ENCODE measurements at places on chromosomes 4 and X.

- no peak for DNase-seq
Observed at GRCh38 chrX:11406109-11406765, 113.0 kb downstream of the AMELX start.

DNA sequence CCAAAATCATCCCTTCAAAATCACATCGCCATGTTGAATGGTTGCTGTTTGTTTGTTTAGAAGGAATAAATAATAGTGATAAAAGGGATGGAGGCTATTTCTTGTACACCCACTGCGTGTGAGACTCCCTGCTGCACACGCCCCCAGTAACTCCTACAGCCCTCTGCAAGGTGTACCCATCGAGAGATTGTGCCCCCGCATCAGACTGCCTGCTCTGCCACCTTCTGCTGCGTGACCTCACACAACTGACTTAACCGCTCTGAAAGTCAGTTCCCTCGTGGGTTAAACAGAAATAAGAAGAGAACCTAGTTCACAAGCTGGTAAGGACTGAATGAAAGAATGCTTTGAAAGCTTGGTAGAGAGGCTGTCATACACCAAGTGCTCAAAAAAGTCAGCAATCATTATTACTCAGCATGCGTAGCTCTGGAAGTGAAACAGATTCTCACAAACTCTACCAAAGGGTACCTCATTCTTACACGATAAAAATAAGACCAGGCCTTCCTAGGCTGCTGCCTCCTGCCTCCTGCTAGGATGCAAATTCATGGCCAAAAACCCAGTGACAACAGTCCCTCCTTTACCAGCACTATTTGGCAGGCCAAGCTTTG, 147.1 kb downstream of the CPEB2 start:
- DNase-seq, result no peak

- no peak for DNase-seq
Observed at GRCh38 chr4:165101641-165102040, 11.0 kb downstream of the TMEM192 start.

GRCh38 chr4:70630162-70630561, 1.6 kb downstream of the ENAM start:
- DNase-seq, result no peak

DNA sequence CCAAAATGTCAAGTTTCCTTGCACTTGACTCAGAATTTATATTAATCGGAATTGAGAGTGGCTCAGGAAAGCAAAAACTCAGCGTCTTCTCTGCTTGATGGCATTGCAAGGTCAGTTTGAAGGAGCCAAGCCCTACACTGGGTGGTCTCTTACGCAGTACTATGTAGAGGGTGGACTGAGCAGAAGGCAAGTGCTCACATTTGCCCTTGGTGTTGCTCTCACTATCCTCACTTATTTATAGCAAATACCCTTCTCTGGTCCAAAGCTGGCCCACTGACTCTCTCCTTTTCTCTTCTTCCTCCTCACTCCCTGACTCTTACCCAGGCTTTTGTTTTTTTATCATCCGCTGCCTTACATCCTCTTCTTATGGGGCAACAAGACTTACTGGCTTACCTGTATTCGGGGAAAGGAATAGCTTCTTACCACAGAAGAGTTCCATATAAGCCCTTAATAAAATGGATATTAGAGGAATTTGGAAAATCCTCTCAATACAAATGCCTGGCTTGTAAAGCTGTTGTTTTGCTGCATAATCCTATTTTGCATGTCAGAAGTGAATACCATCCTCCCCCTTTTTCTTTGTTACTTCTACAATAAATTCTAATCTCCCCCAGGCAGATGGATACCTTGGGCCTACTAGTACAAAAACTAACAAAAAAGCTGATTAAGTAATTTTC, 24.8 kb upstream of the GATB start:
- DNase-seq, result no peak

GRCh38 chr4:142846108-142846728, at the start of gene INPP4B:
Gene INPP4B (minus strand): TSS chr4:142846301.
- DNase-seq, result no peak

DNA sequence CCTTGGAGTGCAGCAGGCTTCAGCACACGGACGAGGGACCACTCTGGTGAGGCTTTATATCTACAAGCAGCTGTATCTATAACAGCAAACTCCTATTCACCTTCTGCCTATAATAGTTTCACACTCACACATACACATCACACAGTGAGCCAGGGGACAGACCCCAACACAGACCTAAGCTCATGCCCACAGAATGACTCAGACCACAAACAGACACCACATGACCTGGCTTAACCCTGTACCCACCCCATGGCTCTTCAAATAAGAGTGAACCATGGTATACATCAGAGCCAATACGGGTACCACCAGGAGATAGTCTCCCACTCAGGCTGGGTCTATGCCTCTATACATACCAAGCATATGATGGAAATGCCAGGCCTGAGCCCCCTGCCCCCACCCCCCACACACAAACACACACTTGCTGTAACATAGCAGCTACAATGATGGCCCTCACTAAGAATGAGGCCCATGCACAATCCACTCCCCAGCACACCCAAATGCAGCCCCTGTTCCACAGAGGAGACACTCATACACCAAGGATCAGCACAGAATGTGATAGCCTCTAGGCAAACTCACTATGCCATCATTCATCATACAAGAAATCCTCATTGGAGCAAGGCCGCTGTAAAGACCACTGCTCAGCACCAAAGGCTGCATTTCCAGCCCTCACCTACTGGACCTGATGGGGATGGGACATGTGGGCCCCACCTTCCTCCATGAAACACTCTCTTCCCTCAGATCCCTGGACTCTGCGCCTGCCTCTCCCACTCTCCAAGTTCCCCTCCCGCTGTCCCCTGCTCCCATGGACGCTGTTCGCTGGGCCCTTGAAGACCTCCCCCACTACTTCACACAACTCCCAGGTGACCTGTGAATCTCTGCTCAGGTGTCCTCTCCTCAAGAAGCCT, 62.1 kb upstream of the XIAP start:
- DNase-seq, result no peak

DNA sequence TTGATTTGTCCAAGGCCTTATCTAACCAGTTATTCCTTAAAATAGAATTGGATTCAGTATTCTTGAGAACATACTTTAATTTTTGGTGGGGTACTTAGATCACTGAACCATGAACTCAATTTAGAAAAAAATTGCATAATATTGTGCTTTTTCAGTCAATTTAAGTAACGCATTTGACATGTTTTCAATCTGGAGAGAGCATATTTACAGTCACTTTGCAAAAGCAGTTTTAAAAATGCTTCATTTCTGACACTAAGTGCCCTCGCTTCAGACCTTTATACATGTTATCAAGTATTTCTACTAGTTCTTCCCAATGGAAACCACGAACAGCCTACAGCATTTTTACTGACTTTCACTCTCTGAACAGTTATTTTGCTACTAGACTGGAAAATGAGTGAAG, 257.1 kb upstream of the NDST4 start:
- no peak for DNase-seq

DNA sequence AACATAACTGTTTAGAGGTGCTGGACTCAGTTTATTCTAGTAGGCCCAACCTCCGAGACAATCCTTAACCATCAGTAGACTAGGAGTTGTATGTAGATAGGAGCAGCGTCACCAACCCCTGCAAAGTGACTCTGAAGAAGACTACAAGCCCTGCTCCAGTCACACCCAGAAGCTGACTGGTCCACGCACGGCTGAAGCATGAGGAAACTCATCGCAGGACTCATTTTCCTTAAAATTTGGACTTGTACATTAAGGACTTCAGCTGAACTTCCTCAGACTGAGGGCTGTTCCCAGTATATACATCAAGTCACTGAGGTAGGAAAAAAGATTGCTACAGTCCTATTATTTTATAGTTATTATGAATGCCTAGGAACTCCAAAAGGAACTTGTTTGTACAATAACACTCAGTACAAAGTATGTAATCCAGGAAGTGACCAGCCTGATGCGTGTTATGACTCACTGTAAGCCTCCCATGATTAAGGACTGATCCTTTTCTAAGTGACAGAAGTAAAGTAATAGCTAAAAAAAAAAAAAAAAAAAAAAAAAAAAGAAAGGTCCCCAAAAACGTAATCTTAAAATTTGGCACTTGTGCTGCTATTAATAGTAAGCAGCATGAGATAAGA, 41.6 kb upstream of the UGT2B7 start:
- no peak for DNase-seq

DNA sequence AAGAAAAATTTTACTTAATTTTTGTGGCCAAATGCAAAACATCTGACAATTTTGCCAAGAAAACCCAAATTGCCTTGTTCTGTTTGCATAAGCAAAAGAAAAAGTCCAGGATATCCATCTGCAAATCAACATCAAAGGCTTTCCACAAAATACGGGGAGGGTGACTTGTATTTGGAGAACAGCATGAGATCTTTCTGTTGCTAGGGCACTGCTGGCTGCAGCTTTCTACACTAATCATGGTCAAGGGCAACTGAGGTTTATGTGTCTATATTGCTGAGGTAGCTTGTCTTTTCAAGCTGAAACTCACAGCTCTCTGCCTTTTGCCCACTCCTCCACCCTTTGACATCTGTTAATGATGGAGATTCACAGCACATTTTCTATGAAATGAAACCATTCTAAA, 389.1 kb downstream of the NKX6-1 start:
- no peak for DNase-seq

DNA sequence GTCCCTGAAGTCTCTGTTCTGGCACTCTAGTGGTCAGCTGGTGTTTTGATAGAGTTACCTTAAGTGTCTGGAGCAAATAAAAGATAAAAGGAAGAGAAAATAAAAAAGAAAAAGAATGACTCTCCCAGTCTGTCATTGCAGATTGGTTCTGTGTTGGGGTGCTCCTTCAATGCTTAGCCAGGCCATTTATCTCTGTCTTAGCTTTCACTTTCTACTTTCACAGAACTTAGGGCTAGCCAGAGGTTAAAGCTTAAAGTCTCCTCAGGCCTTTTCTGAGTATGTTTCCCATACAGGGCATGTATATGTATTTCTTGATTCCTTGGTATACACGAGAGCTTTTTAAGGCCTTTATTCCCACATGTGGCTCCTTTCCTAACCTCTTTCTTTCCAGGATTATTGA, 83.1 kb upstream of the TEX13D start:
- no peak for DNase-seq

- no peak for DNase-seq
Observed at GRCh38 chr4:66475596-66475995, 805.3 kb upstream of the EPHA5 start.
